Astrocyte (in vitro differentiated cells and primary cell): ENCODE measurements at places on chromosomes 1 and 21. TPM values are rescaled to one million over a fixed set of nuclear protein-coding genes. Genes with fewer than 3 reads are reported as not detected.

Gene DDAH1
- 76.7 and 112 TPM in 2 replicates for total RNA-seq

Gene KISS1
- total RNA-seq: 2.2 and 2.7 TPM in 2 replicates

GRCh38 chr1:182129398-182129797, 67.9 kb upstream of the ZNF648 start:
- DNase-seq: no peak

DNA sequence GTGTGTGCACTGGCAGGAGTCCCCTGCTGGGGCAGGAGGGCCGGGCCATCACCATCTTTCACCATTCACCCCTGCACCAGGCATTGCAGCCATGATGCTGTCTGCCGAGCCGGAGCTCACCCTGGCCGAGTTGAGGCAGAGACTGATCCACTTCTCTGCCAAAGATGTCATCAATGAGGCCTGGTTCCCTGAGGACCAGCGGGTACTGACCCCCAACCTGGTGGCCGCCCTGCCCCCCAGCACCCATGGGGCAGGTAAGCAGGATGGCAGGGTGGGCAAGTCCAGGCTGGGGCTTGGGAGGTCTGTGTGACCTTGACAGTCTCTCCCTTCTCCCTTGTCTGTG, 18.6 kb downstream of the PCSK9 start:
- no peak for DNase-seq
